Colonic mucosa (tissue), 4 donors: ENCODE measurements at places on chromosomes 16 and 17. TPM values are rescaled to one million over a fixed set of nuclear protein-coding genes. Genes with fewer than 3 reads are reported as not detected.

Gene GCGR
- total RNA-seq: not detected

Gene IKZF3
- total RNA-seq: 2.0 TPM

Gene TMEM88
- total RNA-seq: 2.5 TPM

Gene STAT5A
- total RNA-seq: 22.0 TPM

Gene NPIPB13
- total RNA-seq: 1.6 TPM
